Uterus (tissue), 4 donors: ENCODE measurements at places on chromosomes 5 and 9. TPM values are rescaled to one million over a fixed set of nuclear protein-coding genes. Genes with fewer than 3 reads are reported as not detected.

GRCh38 chr9:101513351-101513750, 20.3 kb upstream of the RNF20 start:
- no peak for DNase-seq

- no peak for DNase-seq
These were observed 97.9 kb downstream of the CRB2 start for GRCh38 chr9:123453831-123454321.

- DNase-seq = no peak
These were observed 82.5 kb downstream of the PRRT1B start for GRCh38 chr9:131627648-131628458.

GRCh38 chr5:41067714-41068568, 3.2 kb downstream of the MROH2B start:
- DNase-seq = no peak

GRCh38 chr9:134707031-134707680, 65.6 kb downstream of the COL5A1 start:
- peak; percentile 93 for DNase-seq

TAF11L5 gene
- total RNA-seq = not detected

ARHGEF37 gene
- total RNA-seq = 4.6 TPM

CCDC192 gene
- total RNA-seq = 1.3 TPM

BTNL8 gene
- total RNA-seq = not detected

SPINK6 gene
- total RNA-seq = not detected

IPO11 gene
- total RNA-seq = 20.0 TPM
